ENCODE measurements at places on chromosomes 12 and 14. TPM values are rescaled to one million over a fixed set of nuclear protein-coding genes. Genes with fewer than 3 reads are reported as not detected.

KRT6C gene
- polyA plus RNA-seq, result not detected

CDKN3 gene
- polyA plus RNA-seq, result 15.1 TPM

TMTC1 gene
- polyA plus RNA-seq, result 4.0 TPM

ESRRB gene
- polyA plus RNA-seq, result 0.18 TPM

SPX gene
- polyA plus RNA-seq, result 3.5 TPM

SYCP3 gene
- 1.7 TPM for polyA plus RNA-seq

ULK1 gene
- polyA plus RNA-seq, result 27.3 TPM

RFLNA gene
- polyA plus RNA-seq, result 64.3 TPM

BHLHE41 gene
- 21.0 TPM for polyA plus RNA-seq

RFX4 gene
- 0.13 TPM for polyA plus RNA-seq

INSM2 gene
- 0.03 TPM for polyA plus RNA-seq

ENDOU gene
- polyA plus RNA-seq, result 1.8 TPM

ANO4 gene
- 3.4 TPM for polyA plus RNA-seq

OR10A7 gene
- polyA plus RNA-seq, result not detected

KRT79 gene
- polyA plus RNA-seq, result not detected

GLI1 gene
- polyA plus RNA-seq, result 7.3 TPM

PLBD1 gene
- 37.9 TPM for polyA plus RNA-seq

MMP19 gene
- polyA plus RNA-seq, result 2.5 TPM

NRIP2 gene
- polyA plus RNA-seq, result 4.2 TPM

CLEC1B gene
- 0.19 TPM for polyA plus RNA-seq

PCED1B gene
- polyA plus RNA-seq, result 4.3 TPM

KRT2 gene
- polyA plus RNA-seq, result 0.54 TPM
